ENCODE measurements at places on chromosomes 1 and 21. TPM values are rescaled to one million over a fixed set of nuclear protein-coding genes. Genes with fewer than 3 reads are reported as not detected.
A peak's percentile ranks its signal among the peaks of the same experiment; 100 is the strongest.

- no peaks in the 10 kb centered on the region for H3K36me3 ChIP-seq
- H3K27me3 ChIP-seq: no peaks in the 10 kb centered on the region
- DNase-seq: no peak
Measured at GRCh38 chr1:87938631-87939030, 610.0 kb downstream of the LMO4 start.

DNA sequence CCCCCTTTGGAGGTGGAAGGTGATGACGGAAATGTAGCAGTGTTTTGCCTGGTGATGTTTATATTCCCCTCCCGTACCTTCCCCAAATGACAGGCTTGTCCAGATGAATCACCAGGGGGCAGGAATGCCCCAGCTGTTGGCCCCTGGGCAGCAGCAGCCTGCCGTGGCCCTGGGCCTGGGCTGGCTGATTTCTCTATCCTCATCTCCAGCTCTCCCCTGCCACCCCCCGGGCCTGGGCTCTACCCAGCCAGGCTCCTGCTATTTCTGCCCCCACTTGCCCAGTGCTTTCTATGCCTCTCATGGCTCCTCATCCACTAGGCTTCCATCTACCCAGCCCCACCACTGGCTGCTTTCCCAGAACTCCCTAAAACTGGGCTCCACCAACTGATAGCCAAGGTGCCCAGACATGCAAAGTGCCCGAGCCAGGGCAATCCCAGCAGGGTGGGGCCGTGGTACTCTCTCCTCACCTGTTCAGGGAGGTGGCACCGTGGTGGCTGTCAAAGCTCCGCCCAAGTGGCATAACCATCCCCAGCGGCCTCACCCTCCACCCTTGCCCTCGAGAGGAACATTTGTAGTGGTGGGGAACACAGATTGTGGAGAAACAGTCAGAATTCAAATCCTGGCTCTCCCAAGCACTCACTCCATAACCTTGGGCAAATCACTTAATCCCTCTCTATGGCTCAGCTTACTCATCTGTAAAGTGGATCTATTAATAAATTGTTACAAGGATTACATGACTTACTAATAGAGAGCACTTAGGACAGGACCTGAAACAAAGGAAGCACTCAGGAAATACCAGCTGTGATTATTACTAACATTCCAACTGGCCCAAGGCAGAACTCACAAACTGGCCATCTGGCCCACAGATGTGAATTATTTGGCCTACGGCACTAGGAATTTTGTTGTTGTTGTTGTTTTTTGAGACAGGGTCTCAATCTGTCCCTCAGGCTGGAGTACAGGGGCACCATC, 12.8 kb upstream of the ECE1 start:
- no peak for DNase-seq
- no peak overlapping the region for H3K27ac ChIP-seq
- no peaks in the 10 kb centered on the region for H3K36me3 ChIP-seq
- H3K27me3 ChIP-seq: no peaks in the 10 kb centered on the region
- H3K4me1 ChIP-seq: peaks cover 8% of the 10 kb centered on the region
- no peak overlapping the region for H3K4me3 ChIP-seq

Gene TRNP1
- total RNA-seq: 6.5 TPM

GRCh38 chr1:172442843-172443565, 865 bp downstream of the PIGC start:
- DNase-seq: no peak
- peaks cover 5% of the 10 kb centered on the region for H3K4me1 ChIP-seq
- peak overlapping the region; percentile 87 for H3K4me3 ChIP-seq
- H3K36me3 ChIP-seq: peaks cover 8% of the 10 kb centered on the region
- H3K27me3 ChIP-seq: no peaks in the 10 kb centered on the region
- H3K27ac ChIP-seq: peak overlapping the region; percentile 69

DNA sequence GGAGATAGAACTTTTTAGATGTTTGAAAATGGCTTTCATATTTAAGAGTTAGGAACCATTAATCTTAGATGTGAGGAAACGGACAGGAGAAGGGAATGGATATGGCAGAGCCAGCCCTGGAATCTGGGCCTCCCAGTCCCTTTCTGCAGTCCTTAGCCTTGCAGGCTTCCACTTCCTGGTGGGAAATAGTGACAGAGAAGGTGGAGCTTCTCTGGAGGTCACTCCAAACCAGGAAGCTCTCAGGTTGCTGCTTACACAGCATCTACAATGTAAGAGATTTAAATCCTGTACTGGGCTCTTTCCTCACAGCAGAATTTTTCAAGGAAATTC, 2.5 kb downstream of the S100A11 start:
- peaks cover 36% of the 10 kb centered on the region for H3K36me3 ChIP-seq
- DNase-seq: no peak
- peaks cover 1% of the 10 kb centered on the region for H3K27me3 ChIP-seq
- peaks cover 23% of the 10 kb centered on the region for H3K4me1 ChIP-seq
